ENCODE measurements at places on chromosomes 12 and 14.

- DNase-seq, result no peak
Measured at GRCh38 chr14:104994978-104995377, 9.4 kb downstream of the CLBA1 start.

GRCh38 chr14:102593061-102593824 is 794 bp downstream of the RCOR1 start:
- DNase-seq, result no peak

DNA sequence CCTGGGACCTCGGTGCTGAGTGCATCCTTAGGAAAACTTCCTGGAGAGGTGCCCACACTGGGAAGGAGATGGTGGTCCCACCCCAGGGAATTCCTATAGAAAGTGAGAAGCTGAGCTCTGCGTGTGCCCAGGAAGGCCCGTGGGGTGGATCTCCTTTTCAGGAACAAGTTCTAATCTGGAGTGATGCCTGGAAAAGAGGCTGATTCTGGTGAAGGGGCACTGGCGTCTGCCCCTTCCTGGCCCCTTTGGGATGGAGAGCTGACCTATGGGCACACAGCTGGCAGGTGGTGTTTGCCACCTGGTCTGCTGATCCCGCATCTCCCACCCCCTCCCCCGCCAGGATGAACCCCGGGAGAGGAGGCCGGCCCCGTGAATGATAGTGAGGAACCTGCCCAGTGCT is 142.0 kb upstream of the RTL1 start:
- DNase-seq, result no peak

- no peak for DNase-seq
Measured at GRCh38 chr12:112350593-112351592, 31.3 kb downstream of the HECTD4 start.

DNA sequence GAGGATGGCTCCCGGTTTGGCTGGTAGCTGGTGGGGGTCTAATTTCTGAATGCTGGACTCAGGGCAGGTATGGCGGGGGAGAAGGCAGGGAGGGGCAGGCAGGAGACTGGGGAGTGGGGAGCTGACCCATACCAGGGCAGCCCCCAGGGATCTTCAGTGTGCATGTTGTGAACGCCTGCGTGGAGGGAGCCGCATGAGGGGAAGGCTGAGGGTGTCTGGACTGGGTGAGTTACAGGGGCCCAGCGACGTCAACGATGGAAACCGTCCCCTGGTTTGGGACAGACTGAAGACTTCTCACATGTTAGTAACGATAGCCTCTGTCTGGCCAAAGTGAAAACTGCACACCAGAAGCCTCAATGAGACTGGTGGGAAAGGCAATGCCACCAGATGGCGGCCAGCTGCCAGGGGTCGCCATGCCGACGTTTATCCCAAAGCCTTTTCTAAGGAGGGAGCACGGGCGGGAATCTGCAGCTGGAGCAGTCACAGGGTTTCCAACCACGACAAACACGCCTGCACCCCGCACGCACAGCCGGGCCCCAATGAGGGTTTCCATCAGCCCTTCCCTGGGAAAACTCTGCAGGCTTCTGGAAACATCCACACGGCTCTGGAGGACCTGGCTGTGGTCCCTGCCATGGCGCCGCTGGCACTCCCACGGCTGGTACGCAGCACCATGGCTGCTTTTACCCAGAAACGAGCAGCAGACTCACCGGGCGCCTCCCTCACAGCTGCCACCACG is 14.0 kb downstream of the PGAM5 start:
- DNase-seq, result no peak
